Activated T-helper 2 cell treated with anti-CD3 and anti-CD28 coated beads, Interferon-gamma antibody, Interleukin-2, Interleukin-4, amounts not matched to agents 10 μg/mL and 5 μg/mL and 100 μg/mL, durations not matched to agents 14 hours and 24 hours and 36 hours (primary cell): ENCODE measurements at places on chromosomes 4 and X. TPM values are rescaled to one million over a fixed set of nuclear protein-coding genes. Genes with fewer than 3 reads are reported as not detected.

- DNase-seq: no peak
- peaks cover 18% of the 10 kb centered on the region for H3K27me3 ChIP-seq
- no peak overlapping the region for H3K27ac ChIP-seq
- no peak overlapping the region for H3K4me3 ChIP-seq
Measured at GRCh38 chr4:155509555-155509954, 132.8 kb upstream of the MAP9 start.

GRCh38 chr4:139794158-139794954, 128.7 kb downstream of the MGST2 start:
- no peak overlapping the region for H3K27ac ChIP-seq
- no peak for DNase-seq
- no peak overlapping the region for H3K4me3 ChIP-seq
- no peaks in the 10 kb centered on the region for H3K36me3 ChIP-seq
- H3K27me3 ChIP-seq: peaks cover 31% of the 10 kb centered on the region

The SULT1B1 gene
- 0.11 and 0.25 TPM in 2 replicates for total RNA-seq

The TBC1D8B gene
- total RNA-seq: 0.43 and 0.46 TPM in 2 replicates

The SPIN2A gene
- total RNA-seq: 0.76 and 0.84 TPM in 2 replicates
